ENCODE measurements at places on chromosomes 5 and 9. TPM values are rescaled to one million over a fixed set of nuclear protein-coding genes. Genes with fewer than 3 reads are reported as not detected.

Gene ST6GALNAC6
- 108 TPM for total RNA-seq

Gene TLE4
- total RNA-seq: 49.8 TPM

Gene NXNL2
- total RNA-seq: 2.5 TPM

Gene EPB41L4A
- 27.5 TPM for total RNA-seq

Measured in vagina (tissue), 2 donors.